ENCODE measurements at places on chromosomes 1 and 21. TPM values are rescaled to one million over a fixed set of nuclear protein-coding genes. Genes with fewer than 3 reads are reported as not detected.

The ROR1 gene
- polyA plus RNA-seq: 4.0 TPM

The NIBAN1 gene
- polyA plus RNA-seq: 6.2 TPM

The BEST4 gene
- polyA plus RNA-seq: 2.8 TPM

The ATF3 gene
- polyA plus RNA-seq: 5.9 TPM

The OR10J1 gene
- polyA plus RNA-seq: not detected

The TMPRSS2 gene
- 0.47 TPM for polyA plus RNA-seq

The CFHR5 gene
- polyA plus RNA-seq: 1.1 TPM

The MYCL gene
- polyA plus RNA-seq: 13.2 TPM

The DNAJC6 gene
- polyA plus RNA-seq: 131 TPM

The ANGPTL1 gene
- polyA plus RNA-seq: 5.7 TPM

The KIF14 gene
- polyA plus RNA-seq: 2.7 TPM

The HAO2 gene
- polyA plus RNA-seq: 0.27 TPM

The MATN1 gene
- 1.4 TPM for polyA plus RNA-seq

The SMIM1 gene
- polyA plus RNA-seq: 3.7 TPM

The TTC39A gene
- 15.1 TPM for polyA plus RNA-seq

The KCNE2 gene
- 0.86 TPM for polyA plus RNA-seq
